Stimulated activated naive CD4-positive, alpha-beta T cell treated with Interleukin-2 at 50 U/mL for 16 hours (primary cell): ENCODE measurements at places on chromosomes 11 and 22.

- no peak for DNase-seq
Observed at GRCh38 chr11:114479331-114479730, 40.1 kb downstream of the REXO2 start.

DNA sequence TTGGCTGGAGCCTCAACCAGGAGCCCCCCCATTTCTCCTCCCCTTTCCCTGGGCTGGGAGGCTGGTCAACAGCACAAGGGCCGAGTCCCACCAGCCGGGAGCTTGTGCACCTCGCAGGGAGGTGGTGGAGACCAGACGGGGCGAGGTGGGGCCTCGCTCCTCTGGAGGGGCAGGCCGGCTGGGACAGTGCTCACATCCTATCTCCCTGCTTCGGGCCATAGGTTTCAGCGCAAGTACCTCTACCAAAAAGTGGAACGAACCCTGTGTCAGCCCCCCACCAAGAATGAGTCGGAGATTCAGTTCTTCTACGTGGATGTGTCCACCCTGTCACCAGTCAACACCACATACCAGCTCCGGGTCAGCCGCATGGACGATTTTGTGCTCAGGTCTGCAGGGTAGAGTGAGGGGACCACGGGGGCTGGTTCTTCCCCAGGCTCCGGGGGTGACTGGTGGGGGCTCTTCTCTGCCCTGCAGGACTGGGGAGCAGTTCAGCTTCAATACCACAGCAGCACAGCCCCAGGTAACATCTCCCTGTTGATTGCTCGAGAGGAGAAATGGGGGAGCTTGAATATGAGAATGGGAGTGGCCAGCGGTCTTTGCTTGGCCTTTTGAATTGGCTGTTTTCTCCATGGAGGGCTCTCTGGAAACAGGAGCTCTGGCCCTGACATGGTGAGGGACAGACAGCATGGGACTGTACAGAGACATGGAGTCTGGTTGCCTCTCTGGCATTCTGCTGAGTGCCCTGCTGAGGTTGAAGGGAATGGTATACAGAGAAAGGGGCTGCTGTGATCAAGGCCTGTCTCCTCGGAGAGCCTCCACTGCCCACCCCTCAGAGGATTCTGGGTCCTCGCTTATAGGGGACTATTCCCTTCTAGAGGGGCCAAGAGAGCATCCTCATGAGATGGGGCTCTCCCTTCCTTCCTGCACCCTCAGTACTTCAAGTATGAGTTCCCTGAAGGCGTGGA lies 3.3 kb downstream of the SIDT2 start:
- no peak for DNase-seq

DNA sequence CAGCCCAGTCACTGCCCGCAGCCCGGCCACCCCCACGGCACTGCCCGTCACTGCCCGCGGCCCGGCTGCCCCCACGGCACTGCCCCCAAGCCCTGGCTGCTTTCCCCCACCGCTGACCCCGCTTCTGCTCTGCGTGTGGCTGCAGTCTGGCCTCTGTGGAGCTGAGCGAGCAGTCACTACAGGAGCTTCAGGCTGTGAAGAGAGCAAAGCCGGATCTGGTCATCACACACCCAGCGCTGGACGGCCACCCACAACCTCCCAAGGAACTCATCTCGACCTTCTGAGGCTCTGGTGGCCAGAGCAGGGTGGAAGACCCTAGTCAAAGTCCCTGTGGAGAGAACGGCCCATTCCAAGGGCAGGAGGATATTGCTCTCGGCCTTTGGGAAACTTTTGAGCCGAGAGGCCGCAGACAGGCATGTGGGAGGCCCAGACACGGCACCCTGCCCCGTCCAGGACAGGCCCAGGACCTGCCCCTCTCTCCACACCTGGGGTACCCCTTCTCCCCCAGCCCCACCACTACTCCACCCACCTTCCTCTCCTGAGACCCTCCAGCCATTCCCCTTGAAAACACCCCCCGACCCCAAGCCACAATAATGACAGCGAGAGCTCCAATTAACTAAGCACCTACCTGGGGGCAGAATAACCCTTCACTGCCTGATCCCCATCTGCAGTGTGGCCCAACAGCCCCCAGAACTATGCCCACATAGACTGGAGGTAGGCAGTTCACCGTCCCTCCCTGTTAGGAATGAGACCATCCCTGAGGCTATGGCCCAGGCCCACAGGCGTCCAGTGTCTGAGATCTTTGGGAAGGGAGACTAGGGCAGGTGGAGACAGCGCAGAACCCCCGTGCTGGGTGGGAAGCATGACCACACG lies 3.7 kb upstream of the PGGHG start:
- DNase-seq: no peak

- no peak for DNase-seq
Observed at GRCh38 chr11:120344302-120345004, 8.2 kb downstream of the ARHGEF12 start.

GRCh38 chr11:40391679-40392078 lies 1067.8 kb downstream of the LRRC4C start:
- no peak for DNase-seq

GRCh38 chr11:35316161-35316560 lies 103.2 kb downstream of the SLC1A2 start:
- DNase-seq: no peak

GRCh38 chr11:65422633-65423515 lies at the start of gene NEAT1:
TSS of gene NEAT1 (plus strand) at chr11:65422798.
- peak; percentile 90 for DNase-seq

- peak; percentile 37 for DNase-seq
Observed at GRCh38 chr22:43090130-43090789, 1.1 kb upstream of the TTLL1 start.

- DNase-seq: no peak
Observed at GRCh38 chr11:12803086-12803826, 129.0 kb downstream of the TEAD1 start.

DNA sequence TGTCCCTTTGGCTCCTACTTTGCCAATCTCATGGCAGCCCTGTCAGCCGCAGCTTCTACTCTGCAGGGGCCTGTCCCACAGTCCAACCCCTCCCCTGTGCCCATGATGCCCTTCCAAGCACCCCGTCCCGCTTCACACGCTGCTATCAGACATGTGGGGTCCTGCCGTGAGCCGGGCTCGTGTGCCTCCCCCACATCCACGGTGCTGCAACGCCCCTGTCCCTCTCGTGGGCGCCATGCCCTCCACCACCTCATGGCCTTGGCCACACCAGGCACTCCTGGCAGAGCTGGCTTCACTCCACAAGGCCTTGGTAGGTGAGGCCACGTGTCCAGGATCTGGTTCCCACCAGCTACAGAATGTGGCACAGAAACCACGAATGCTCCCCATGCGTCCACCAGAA lies 23.0 kb downstream of the CHID1 start:
- no peak for DNase-seq

- no peak for DNase-seq
Observed at GRCh38 chr11:86620891-86621521, 51.4 kb downstream of the ME3 start.
